Fibroblast of skin of back (primary cell): ENCODE measurements at places on chromosomes 3 and 15.

- peak; percentile 95 for DNase-seq
Measured at GRCh38 chr15:88989578-88989977, 76.4 kb upstream of the MFGE8 start.

GRCh38 chr15:101461097-101461496, 28.4 kb downstream of the PCSK6 start:
- DNase-seq = no peak

- DNase-seq = no peak
Measured at GRCh38 chr3:20091331-20092047, 51.2 kb downstream of the KAT2B start.

DNA sequence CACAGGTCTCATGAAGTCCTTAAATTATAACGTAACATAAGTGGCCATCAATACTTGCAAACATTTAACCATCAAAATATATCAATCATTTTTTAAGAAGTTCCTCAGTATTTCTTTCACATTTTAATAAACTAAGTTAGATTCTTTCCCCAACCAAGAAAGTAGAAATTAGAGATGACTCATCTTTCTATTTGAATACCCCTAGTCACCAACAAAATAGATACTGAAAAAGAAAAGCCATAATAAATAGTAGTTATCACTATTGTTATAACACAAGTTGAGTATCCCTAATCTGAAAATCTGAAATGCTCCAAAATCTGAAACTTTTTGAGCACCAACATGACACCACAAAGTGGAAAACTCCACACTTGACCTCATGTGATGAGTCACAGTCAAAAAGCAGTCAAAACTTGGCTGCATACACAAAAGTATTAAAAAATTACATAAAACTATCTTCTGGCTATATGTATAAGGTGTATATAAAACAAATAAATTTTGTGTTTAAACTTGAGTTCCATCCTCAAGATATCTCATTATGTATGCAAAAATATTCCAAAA, 3.7 kb downstream of the SHQ1 start:
- peak; percentile 22 for DNase-seq

DNA sequence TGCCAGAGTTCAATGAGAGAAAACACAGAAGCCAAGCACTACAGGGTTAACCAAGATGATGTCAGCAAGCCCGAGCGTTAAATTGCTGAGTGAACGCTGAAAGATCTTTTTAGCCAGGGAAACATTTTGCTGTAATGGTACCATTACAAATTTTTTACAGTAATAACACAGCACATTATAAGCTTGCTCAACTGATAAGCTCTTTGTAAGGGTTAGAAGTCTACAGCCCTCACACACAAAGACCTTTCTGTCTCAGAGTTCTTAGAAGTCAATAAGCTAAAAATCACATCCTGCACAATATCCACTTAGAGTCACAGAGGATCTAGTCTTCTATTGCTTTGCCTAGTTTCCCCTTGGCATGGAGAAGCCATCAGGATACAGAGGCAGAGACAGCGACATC, 29.9 kb downstream of the CHSY1 start:
- DNase-seq = no peak

- peak; percentile 26 for DNase-seq
Measured at GRCh38 chr3:160811237-160811548, 55.2 kb downstream of the PPM1L start.

DNA sequence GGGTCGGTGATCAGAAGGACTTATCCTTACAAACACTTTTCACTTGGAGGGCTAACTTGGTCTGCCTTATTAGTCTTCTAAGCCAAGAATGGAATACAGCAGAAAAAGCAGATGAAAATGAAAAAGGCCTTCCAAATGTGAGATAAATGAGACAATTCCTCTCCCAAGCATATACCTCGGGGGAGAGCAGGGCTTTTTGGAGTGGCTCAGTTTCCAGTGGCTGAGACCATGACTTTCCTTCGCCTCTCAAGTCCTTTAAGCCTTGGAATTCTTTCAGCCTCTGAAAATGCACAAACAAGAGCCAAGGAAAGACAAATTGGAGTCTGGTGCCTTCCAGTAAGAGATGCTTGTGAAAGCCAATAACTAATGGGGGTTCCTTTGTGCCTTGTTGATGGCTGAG, 130.9 kb downstream of the DTWD1 start:
- no peak for DNase-seq

- no peak for DNase-seq
Measured at GRCh38 chr3:70951316-70951715, 632.2 kb downstream of the FOXP1 start.

DNA sequence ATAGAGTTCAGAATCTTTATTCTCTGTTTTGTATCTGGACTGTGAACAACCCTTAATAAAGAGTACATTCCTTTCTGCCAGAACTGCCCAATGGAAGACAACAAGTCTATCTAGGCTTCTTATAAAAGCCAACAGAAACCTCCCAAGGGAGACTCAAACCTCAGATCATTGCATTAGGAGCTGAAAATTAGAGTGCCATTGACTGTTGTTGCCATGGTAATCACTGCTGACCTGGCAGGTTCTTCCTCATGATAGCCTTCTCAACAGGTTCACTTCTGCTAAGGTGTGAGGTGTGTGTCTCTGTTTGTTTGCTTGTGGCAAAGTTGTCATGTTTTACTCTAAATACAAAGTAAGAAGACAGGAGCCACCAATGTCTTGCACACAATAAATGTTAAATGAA, 79.2 kb downstream of the TMEM108 start:
- no peak for DNase-seq

DNA sequence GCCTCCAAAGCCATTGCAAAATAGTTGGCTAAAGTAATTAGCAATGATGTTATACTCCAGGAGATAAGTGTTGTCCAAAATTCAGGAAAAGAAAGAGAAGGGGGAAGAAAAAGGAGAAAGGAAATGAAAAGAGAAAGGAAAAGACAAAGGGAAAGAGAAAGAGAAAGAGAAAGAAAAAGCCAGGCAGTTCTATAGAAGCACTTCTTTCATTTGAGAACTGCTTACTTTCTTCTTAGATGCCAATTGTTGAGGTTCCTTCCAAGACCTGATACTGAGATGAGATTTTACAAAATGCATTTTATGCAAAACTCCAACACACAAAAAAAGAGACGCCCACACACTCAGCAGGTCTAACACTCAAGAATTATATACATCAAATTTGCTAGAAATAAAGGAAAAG, 298.4 kb downstream of the KCNH8 start:
- no peak for DNase-seq

- DNase-seq = peak; percentile 3
Measured at GRCh38 chr3:34646911-34647460, 848.6 kb downstream of the PDCD6IP start.

DNA sequence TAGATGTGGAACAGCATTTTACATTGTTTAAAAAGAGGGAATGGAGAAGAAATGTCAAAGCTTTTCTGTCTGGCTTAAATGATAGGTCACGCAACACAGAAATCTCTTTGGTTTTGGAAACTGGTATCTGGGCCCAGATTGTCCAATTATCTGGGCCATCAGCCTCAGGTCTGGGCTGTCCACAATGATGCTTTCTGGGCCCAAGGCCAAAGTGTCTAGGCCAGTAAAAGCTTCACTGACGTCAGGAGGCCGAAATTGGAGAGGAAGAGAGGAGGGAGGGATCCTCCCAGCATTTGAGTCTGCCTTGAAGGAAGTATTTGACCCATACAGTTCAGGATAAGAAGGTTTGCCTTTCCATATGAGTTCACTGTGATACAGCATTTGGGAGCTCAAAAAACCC, 60.7 kb upstream of the ALDH1A3 start:
- DNase-seq = peak; percentile 11

GRCh38 chr3:177185035-177185574, 12.2 kb downstream of the TBL1XR1 start:
- DNase-seq = no peak

- DNase-seq = no peak
Measured at GRCh38 chr3:191361456-191361855, 31.1 kb upstream of the UTS2B start.

- DNase-seq = no peak
Measured at GRCh38 chr3:128835096-128835495, 44.3 kb upstream of the ACAD9 start.

DNA sequence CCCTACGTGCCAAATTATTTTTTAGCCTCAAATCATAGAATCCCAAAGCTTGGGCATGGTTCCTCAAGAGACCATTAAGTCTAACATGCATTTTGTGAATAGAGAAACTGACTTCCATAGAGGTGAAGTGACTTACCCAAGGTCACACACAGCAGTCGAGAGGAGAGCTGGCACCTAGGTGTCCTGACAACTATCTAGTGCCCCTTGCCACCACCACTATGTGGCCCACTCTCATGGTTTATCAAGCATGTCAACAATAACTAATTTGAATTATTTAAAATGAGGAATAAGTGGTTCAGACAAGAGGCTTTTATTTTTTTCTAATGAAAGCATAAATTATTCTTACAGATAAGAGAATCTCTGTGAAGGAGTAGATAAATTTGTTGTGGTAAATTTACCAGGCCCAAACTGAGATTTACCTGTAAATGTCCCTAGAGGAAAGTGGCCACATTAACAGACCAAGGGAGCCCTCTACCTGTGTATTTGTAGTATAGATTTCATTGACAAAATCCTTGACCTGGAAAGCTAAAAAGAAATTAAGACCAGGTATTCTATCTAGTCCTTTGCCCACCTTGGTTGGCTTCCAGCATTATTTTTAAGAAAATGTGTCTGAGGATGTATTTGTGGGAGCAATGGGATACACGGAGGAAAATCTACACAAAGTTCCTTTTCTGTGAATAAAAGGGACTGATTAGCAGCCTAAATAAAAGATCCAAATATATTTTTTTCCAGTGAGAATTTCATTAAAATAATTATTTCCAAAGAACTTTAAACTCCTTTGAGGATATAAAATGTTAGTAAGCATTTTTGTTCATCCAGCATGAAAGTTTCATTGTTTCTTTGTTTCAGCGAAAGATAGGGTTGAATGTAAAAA, 49.1 kb downstream of the IQCH start:
- DNase-seq = peak; percentile 16

DNA sequence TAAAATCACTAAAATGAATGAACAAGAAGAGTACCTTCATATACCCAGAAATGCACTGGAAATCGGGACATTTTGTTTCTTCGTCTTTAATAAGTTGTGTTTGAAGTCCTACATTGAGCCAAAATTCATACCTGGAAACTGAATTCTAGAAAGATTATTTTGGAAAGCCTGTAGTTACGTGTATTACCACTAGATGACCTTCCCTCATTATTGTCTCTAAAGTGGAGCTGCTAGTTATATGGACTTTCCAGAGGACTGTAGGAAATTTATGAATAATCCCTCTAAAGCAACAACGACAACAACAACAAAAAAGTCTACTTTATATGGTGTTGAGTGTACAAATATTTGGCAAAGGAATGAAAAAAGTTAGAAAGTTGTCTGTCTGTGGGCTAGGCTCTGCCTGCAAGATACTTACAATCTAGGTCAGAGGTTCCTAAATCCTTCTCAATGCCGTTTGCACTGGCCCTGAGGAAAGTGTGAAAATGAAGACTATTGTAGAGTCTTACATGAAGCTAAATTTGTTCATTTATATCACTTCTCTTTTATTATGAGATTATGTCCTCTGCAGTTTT, 234.8 kb upstream of the NR2E3 start:
- DNase-seq = peak; percentile 15

DNA sequence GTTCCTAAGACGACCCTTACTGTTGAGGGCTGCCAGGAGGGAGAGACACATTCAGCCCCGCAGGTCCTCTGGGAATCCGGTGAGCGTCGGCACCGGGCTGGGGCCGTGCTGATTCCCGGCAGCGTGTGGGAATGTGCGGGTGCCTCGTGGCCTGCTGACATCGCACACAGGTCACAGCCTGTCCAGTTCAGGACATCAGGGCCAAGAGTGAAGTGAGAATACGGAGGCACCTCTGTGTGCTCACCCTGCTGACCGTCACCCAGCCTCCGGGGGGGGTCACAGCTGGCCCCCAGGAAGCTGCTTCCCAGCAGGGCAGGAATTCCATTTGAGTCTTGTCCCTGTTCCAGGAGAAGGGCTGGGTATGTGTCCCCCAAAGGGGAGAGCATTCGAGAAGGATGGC, 53.6 kb downstream of the PGPEP1L start:
- no peak for DNase-seq

GRCh38 chr15:80171787-80172186, 19.0 kb downstream of the FAH start:
- no peak for DNase-seq

GRCh38 chr3:39346785-39347585, 17.5 kb downstream of the CCR8 start:
- DNase-seq = no peak

GRCh38 chr15:76503121-76503520, 166.5 kb downstream of the ISL2 start:
- DNase-seq = no peak

DNA sequence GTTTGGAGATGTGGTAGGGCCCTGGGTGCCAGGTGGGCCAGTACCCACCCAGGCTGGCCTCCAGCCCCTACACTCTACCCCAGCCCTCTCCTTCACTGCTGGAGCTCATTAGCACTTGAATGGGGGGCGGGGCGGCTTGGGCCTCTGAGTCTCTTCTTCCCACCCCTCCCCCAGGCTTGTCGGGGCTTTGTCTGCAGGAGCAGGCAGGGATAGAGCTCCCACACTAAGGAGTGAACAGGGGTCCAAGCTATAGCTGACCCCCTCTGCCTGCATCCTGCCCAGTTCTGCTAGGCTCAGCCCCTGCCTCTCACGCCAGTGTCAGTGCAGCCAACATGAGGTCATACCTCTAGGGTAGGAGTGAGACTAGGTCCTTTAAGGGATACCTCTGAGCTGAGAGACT, 5.2 kb downstream of the GNAI2 start:
- no peak for DNase-seq

- peak; percentile 61 for DNase-seq
Measured at GRCh38 chr15:31605467-31605931, 278.9 kb downstream of the KLF13 start.
